ENCODE measurements at places on chromosomes 16 and 17. TPM values are rescaled to one million over a fixed set of nuclear protein-coding genes. Genes with fewer than 3 reads are reported as not detected.

Gene NAA60
- 52.8 TPM for total RNA-seq

Gene TMEM100
- total RNA-seq = not detected

Gene CCDC78
- 6.5 TPM for total RNA-seq

Gene CDR2L
- 41.1 TPM for total RNA-seq

Gene ARRB2
- 69.2 TPM for total RNA-seq

Gene OTOP3
- not detected for total RNA-seq

Gene KRT40
- not detected for total RNA-seq

Gene GRIN2C
- total RNA-seq = 0.27 TPM

Gene KRT26
- total RNA-seq = not detected

Gene NLE1
- 37.2 TPM for total RNA-seq

Gene ABCA3
- 22.8 TPM for total RNA-seq

Gene RNF43
- 0.38 TPM for total RNA-seq

Gene ZNF785
- total RNA-seq = not detected

Gene NGFR
- total RNA-seq = 0.90 TPM

Gene KRTAP16-1
- not detected for total RNA-seq

Gene AOC2
- total RNA-seq = 1.9 TPM

Gene FOXJ1
- 0.55 TPM for total RNA-seq

Gene GUCY2D
- not detected for total RNA-seq

Gene TCF25
- total RNA-seq = 79.4 TPM

Gene NAGS
- total RNA-seq = 1.1 TPM

Gene GOSR2
- 39.7 TPM for total RNA-seq

Gene C16orf46
- 0.87 TPM for total RNA-seq

Gene NHLRC4
- total RNA-seq = 0.14 TPM

Gene ALOX12
- not detected for total RNA-seq

Gene SHBG
- total RNA-seq = 0.79 TPM

Gene CD300A
- total RNA-seq = not detected

Gene CYGB
- total RNA-seq = 1.4 TPM

Gene PDILT
- not detected for total RNA-seq

Gene ZSCAN10
- not detected for total RNA-seq

Gene KRT33A
- not detected for total RNA-seq

Gene IRX6
- total RNA-seq = not detected

Gene CFAP97D1
- total RNA-seq = not detected

Gene PLSCR3
- 46.1 TPM for total RNA-seq

Gene CHRNB1
- 6.9 TPM for total RNA-seq

Gene KRT20
- 0.61 TPM for total RNA-seq

Gene BLTP2
- total RNA-seq = 66.2 TPM

Gene CDK3
- total RNA-seq = 3.6 TPM

Gene TMEM238L
- total RNA-seq = not detected

Gene FMNL1
- 38.6 TPM for total RNA-seq

Gene NR1D1
- total RNA-seq = 8.8 TPM

Gene WFDC1
- total RNA-seq = not detected

Gene TEKT1
- not detected for total RNA-seq
